ENCODE measurements at places on chromosomes 1 and 21.

DNA sequence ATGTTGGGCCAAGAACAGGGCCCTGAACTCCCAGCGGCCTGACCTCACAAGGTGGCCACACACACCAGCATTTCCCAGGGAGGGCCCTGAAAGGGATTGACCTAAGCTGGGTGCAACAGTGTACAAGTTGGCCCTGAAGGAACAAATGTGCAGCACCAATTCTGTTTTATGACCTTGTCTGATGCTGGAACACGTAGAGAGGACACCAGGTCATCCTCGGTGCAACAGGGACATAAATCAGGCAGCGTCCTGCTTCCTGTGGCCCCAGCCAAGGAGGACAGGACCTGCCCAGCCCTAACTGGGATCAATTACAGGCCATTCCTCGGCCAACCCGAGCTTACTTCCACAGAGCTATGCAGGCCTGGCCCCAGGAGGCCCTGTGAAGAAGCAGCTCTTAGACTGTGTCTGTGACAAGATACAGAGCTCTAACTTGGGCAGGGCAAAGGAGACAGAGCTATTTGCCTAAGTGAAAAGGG, 12.8 kb upstream of the PHC2 start:
- DNase-seq = no peak

- DNase-seq = no peak
These were observed 47.9 kb upstream of the NBL1 start for GRCh38 chr1:19596065-19596713.

- no peak for DNase-seq
These were observed 1423.1 kb downstream of the AMY1C start for GRCh38 chr1:105172788-105173187.

DNA sequence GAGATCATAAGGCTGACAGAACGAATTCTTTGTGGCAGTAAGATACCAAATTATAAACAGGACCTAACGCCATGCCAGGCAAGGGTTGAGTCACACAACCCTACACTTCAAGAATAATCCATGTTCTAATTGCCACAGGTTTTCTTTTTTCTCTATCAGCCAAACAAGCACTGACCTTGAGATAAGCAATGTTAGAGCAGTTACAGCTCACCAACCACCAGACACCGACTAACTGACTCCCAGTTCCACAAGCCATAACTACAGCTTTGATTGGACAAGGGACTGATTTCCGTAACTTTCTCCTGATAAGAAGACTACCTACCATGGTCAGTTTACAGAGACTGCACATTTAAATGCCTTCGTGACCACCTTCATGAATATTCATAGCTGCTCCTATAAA, 149.6 kb downstream of the PTPRU start:
- no peak for DNase-seq

DNA sequence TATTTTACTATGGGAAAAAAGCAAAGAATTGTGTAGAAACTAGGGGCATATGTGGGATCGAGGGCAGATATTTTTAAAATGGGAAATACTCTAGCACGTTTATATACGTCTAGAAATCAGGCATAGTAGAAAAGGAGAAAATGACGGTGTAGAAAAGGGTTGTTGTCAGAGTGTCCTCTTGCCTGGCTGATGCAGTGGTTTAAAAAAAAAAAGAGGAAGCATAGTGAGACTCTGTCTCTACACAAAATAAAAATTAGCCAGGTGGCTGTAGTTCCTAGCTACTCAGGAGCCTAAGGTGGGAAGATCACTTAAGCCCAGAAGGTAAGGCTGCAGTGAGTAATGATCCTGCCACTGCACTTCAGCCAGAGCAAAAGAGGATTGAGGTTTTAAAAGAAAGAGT, 64.7 kb upstream of the LRRC7 start:
- no peak for DNase-seq

DNA sequence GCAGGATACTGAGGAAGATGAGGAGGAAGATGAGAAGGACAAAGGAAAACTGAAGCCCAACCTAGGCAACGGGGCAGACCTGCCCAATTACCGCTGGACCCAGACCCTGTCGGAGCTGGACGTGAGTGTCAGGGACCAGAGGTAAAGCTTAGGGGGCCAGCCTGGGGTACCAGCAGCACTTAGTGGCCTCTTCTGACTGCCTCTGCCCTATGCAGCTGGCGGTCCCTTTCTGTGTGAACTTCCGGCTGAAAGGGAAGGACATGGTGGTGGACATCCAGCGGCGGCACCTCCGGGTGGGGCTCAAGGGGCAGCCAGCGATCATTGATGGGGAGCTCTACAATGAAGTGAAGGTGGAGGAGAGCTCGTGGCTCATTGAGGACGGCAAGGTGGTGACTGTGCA, 17.6 kb downstream of the KDF1 start:
- no peak for DNase-seq

GRCh38 chr1:218302155-218302554, 17.1 kb downstream of the RRP15 start:
- no peak for DNase-seq

- DNase-seq = no peak
These were observed 47.7 kb downstream of the NMNAT2 start for GRCh38 chr1:183370399-183371058.

GRCh38 chr1:79376106-79376505, 369.6 kb upstream of the ADGRL4 start:
- DNase-seq = no peak

- no peak for DNase-seq
These were observed 244.2 kb upstream of the HOOK1 start for GRCh38 chr1:59570524-59570923.

- DNase-seq = no peak
These were observed 6.4 kb upstream of the RAB4A start for GRCh38 chr1:229264487-229264886.

- DNase-seq = no peak
These were observed 21.5 kb upstream of the GPR37L1 start for GRCh38 chr1:202101184-202101583.

GRCh38 chr21:32795376-32795775, 23.8 kb upstream of the PAXBP1 start:
- no peak for DNase-seq

DNA sequence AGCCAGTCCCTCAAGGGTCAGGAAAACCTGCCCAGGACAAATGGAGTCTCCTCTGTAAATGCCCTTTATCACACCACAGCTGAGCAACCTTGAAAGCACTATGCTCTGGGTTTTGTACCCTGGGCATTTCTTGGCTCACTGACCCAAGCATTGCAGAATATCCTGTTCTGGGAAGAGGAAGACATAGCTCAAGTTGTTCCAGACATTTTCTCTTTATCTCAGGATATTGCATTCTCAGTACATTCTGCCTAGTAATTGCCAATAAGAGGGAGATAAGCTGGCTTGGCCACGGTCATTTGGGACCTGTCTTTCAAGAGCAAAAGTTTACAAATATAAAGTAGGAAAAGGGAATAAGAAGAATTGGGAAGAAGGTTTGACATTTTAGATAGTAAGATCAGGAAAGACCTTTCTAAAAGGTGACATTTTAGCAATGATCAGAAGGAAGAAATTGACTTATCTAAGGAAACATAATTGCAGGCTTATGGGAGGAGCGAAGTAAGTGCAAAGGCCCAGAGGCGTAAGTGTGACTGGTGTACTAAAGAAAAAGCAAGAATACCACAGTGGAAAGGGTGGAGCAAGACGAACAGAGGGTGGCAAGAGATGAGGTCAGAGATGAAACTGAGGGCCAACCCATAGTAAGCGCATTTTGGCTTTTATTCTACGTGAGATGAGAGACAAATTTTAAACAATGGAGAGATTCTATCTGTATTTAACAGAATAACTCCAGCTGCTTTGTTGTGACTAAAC, 394.0 kb upstream of the CXADR start:
- no peak for DNase-seq

DNA sequence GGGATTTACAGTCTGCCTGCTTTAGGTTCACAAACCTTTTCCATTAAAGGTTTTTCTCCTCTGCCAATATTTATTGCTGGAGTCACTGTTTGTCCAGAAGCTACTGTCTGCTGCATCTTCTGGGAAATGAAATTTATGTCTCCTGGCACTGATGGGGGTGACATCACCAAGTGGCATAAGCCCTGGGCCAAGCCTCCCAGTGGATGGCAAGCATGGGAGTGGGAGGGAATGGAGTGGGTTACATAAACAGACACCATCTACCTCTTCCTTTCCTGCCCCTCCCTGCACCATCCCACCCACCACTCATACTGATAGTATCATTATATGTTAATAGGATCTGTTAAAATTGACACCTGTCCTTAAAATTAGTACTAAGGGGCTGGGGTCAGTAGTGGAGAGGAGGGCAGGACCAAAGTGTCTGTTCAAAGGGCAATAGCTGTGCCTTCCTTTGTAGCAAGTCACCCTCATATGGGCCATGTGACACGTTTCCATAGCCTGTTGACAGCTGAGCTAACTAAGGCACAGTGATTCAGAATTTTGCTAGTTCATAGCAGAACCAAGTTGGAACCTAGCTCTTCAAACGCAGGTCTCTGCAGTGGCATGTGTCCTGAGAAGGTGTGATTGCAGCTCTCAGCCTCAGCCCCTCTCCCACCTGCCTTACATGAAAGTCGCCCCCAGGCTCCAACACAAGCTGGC, 71.0 kb downstream of the MAB21L3 start:
- no peak for DNase-seq

- DNase-seq = no peak
These were observed 331.1 kb upstream of the AJAP1 start for GRCh38 chr1:4323309-4323708.

DNA sequence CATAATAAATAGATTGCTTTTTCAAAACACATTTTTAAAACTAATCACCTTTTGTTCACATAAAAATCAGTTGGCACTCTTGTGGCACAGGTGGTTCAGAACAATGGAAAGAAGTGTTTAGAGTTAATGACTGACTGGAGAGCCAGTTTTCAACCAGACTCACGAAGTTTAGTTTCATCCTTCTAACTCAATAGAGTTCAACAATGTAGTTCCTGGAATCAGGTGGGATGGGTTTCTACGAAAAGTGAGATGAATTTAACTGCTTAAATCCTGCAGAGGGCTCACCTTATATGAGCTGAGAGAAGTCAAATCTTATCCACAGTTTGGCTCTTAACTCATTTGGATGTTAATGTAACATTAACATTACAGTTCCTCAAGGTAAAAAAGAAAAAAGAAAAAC, 116.5 kb downstream of the SMYD2 start:
- DNase-seq = no peak

- no peak for DNase-seq
These were observed 40.5 kb upstream of the ZNF326 start for GRCh38 chr1:89954401-89954800.

DNA sequence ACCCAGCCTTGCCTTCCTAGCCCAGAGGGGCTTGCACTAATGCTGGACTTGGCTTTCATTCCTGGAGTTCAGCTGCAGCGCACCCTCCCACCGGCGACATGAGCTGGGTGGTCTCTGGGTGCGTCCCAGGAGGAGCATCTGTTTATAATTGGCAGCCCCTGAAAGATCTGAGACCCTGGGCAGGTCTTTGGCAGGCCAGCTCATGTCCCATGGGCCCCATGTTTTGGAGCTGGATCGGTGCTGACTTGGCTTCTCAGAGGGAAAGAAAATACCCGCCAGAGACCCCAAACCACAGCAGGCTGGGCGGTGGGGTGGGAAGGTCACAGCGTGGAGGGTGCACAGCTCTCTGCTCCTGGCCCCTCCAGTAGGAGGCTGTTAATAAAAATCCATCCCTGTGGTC, 29.3 kb downstream of the DHRS3 start:
- DNase-seq = no peak

- DNase-seq = peak; percentile 11
These were observed 728 bp downstream of the OTUD7B start for GRCh38 chr1:150009604-150010392.
